Endothelial cell (in vitro differentiated cells): ENCODE measurements at places on chromosomes 5 and 9. TPM values are rescaled to one million over a fixed set of nuclear protein-coding genes. Genes with fewer than 3 reads are reported as not detected.

TSLP gene
- total RNA-seq = 1.5 TPM

UBAP1 gene
- 32.5 TPM for total RNA-seq

GAS1 gene
- total RNA-seq = 11.2 TPM

EFNA5 gene
- total RNA-seq = 8.8 TPM

SLC22A4 gene
- 0.13 TPM for total RNA-seq

TMEM215 gene
- 0.18 TPM for total RNA-seq

TAS2R1 gene
- total RNA-seq = not detected

GRCh38 chr5:68287976-68288706, 72.6 kb downstream of the PIK3R1 start:
- peak overlapping the region; percentile 22 for H3K27ac ChIP-seq
- peak overlapping the region; percentile 85 for H3K4me3 ChIP-seq
- H3K4me1 ChIP-seq = peaks cover 12% of the 10 kb centered on the region
- peaks cover 4% of the 10 kb centered on the region for H3K36me3 ChIP-seq
- no peaks in the 10 kb centered on the region for H3K27me3 ChIP-seq

DNA sequence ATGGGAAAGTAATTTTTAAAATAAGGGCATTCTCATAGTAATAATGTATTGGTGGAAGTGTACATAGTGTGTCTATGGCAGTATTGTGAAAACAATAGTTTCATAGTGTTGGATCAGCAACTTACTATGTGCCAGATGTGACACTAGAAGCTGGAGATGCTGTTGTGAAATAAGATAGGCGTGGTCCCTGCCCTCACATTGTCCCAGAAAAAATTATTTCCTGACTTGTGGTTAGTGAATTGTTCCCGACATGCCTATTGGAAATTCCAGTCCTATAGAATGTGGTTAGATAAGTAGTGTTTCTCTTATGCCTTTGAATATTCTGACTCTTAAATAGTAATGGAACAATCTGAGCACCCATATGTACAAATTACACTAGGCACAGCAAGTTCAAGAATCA, 55.3 kb upstream of the MTAP start:
- no peak overlapping the region for H3K27ac ChIP-seq
- H3K36me3 ChIP-seq = no peaks in the 10 kb centered on the region
- DNase-seq = no peak
- peaks cover 2% of the 10 kb centered on the region for H3K27me3 ChIP-seq

GRCh38 chr9:95316794-95317118, 753 bp downstream of the FANCC start:
- peak overlapping the region; percentile 80 for H3K27ac ChIP-seq
- peak overlapping the region; percentile 90 for H3K4me3 ChIP-seq
- DNase-seq = peak; percentile 58
- H3K27me3 ChIP-seq = peaks cover 2% of the 10 kb centered on the region
- peaks cover 19% of the 10 kb centered on the region for H3K4me1 ChIP-seq

DNA sequence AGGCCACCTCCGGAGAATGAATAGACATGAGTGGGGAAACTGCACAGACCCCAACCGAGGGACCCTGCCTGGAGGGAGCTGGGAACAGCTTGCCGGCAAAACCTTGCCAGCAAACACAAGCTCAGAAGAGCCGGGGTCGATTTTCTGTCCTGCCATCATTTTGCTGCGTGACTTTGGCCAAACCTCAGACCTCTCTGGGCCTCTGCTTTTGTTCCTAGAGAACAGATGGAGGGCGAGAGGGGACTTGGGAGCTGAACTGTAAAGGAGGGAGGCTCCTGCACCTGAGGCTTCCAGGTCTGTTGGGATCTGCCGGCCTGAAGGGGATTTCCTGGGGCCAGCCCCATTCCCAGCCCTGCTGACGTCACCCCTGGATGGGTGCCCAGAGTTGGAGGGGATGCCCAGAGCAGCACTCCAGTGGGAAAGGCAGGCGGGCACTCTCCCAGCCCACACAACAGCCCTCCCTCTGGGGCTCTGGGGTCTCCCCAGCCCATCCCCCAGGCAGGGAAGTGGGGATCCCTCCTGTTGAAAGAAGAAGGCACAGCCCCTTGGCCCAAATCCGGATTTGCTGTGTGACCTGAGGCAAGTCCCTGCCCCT, 40.4 kb upstream of the SYNPO start:
- no peak overlapping the region for H3K4me3 ChIP-seq
- H3K27me3 ChIP-seq = peaks cover 7% of the 10 kb centered on the region
- H3K36me3 ChIP-seq = no peaks in the 10 kb centered on the region

DNA sequence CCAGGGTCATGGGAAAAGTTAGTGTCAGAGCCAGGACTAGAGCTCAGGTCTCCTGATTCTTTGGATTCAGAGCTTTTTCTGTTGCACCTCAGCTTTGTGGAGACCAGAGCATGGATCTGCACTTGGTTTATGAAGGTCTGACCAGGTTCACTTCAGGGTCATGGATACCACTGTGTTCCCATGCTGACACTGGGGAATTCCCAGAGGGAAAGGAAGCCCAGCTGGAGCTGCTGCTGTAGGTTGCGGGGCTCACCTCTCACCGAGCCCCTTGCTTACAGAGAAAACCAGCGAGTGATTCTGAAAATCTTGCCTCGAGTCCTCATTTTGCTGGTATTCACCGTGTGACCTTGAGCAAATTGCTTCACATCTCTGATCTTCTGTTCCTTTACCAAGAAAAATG, 83.0 kb downstream of the RGS3 start:
- peak overlapping the region; percentile 73 for H3K27ac ChIP-seq
- H3K4me1 ChIP-seq = peaks cover 75% of the 10 kb centered on the region
- H3K4me3 ChIP-seq = peak overlapping the region; percentile 35

DNA sequence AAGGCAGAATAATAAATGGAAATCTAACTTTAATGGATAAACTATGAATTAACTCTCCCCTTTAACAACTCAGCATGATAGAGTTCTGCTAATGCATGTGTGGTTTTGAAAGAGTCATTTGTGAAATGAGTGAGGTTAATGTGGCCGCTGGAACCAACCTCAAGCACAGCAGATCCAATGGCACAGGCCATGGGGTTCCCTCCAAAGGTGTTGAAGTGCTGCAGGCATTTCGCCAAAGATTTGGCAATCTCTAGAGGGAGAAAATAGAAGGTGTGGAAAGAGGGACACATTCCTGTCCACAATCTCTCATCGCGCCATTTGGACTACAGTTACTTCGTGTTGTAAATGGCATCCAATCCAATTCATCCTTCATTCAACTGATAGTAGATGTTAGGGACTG, 35.0 kb downstream of the AGXT2 start:
- H3K36me3 ChIP-seq = no peaks in the 10 kb centered on the region
- no peaks in the 10 kb centered on the region for H3K4me1 ChIP-seq
- no peak overlapping the region for H3K4me3 ChIP-seq
- DNase-seq = no peak

DNA sequence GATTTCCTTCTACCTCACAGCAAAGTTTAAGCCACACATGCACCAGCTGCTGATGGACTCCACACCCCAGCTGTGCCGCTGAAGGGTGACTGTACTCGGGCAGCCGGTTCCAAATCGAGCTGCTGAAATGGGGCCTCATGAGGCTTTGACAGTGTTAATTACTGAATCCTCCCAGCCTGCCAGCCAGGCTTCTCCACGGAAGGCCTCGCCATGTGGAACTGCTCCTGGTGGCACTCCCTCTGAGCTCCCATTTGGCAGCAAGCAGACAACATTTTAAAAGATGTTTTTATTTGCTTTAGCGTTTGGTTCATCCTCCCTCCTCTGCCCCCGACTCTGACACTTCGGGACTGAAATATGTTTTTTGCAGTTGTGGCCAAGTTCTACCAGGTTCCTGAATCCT, 479.4 kb upstream of the MPDZ start:
- H3K27ac ChIP-seq = no peak overlapping the region
- DNase-seq = no peak
- H3K4me3 ChIP-seq = no peak overlapping the region
- H3K4me1 ChIP-seq = no peaks in the 10 kb centered on the region

DNA sequence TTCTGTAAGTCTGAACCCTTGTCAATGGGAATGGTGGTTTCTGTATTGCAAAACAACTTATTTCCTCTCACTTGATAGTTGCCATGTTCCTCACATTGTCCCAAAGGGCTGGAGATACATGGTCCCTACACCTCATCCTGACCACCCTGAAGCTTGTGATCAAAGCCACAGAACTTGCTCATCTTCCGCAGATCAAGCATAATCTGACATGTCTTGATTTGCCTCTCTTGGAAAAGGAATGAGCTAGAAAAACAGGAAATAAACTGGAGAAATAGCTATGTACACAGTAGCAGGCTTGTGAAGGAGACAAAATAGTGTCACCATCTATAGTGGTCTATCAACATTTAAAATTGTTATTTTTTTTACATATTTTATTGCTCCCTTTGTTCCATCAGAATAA, 871.9 kb upstream of the C9orf72 start:
- no peaks in the 10 kb centered on the region for H3K27me3 ChIP-seq
- H3K4me3 ChIP-seq = no peak overlapping the region
- DNase-seq = no peak
- no peaks in the 10 kb centered on the region for H3K4me1 ChIP-seq
- H3K36me3 ChIP-seq = peaks cover 5% of the 10 kb centered on the region

DNA sequence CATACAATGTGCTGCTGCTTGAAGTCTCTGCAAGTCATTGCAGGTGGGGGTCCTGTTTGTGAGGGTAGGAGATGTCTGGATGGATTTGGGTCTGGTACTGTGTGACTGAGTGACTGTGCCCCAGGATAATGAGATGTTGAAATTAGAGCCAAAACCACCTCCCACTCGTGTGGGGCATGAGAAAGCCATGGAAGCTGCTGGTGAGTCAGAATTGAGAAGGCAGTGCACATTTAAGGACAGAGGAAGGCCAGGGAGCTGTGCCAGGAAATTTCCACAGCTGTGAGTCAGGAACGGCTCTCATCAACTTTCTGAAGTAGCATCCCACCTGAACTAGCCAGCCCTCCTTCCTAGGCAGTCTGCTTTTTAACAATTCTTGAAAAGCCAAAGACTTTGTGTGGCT, 229.8 kb downstream of the DRD1 start:
- no peak overlapping the region for H3K4me3 ChIP-seq
- H3K4me1 ChIP-seq = peaks cover 8% of the 10 kb centered on the region
- no peak for DNase-seq
- H3K27ac ChIP-seq = no peak overlapping the region
- H3K36me3 ChIP-seq = no peaks in the 10 kb centered on the region
